Spleen (tissue), 13 donors: ENCODE measurements at places on chromosomes 6 and 20. TPM values are rescaled to one million over a fixed set of nuclear protein-coding genes. Genes with fewer than 3 reads are reported as not detected.

GRCh38 chr20:3714092-3714491, 1.7 kb upstream of the SIGLEC1 start:
- DNase-seq: no peak

Gene HCK
- 76.4 TPM for polyA plus RNA-seq

- peak; percentile 70 for DNase-seq
Observed at GRCh38 chr20:64256282-64256935, 861 bp downstream of the PCMTD2 start.

Gene HLA-DQA1
- polyA plus RNA-seq: 441 TPM

Gene CLPSL2
- not detected for polyA plus RNA-seq

GRCh38 chr6:25296217-25296905, 17.2 kb downstream of the CARMIL1 start:
- DNase-seq: no peak

DNA sequence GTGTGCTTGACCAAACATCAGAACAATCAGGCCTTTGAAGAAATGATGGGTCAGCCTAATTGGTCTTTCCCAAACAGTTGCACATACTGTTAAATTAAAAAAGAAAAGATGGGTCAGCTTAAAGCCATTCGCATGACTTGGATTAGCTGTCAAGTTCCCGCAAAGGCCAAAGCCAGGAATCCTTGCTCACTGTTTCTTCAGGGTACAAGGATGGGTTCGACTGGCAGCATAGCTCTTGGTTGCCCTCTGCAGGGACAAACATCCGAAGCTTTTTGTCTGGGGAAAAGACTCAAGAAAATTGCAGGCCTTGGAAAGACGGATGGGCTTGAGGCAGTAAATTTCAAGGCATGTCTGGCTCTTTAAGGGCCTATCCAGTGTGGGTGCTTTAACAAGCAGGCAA, 168.0 kb downstream of the HDGFL1 start:
- DNase-seq: no peak

DNA sequence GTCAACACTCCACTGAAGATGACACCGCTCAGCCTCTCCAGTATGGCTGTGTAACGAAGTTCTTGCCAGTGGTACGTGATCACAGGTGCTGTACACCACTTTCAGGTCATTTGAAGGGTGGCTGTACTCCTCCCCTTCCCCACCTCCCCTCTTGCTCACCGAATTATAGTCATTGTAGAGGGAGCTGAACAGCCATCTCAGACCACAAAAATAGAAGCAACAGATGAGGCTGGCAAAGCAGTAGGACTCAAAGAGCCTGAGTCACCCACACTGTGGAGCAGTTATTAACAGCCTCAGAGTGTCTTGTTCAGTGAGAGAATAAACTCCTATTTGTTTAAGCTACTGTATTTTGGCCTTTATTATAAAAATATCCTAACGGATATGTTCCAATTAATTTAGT, 192.5 kb upstream of the MCHR2 start:
- DNase-seq: no peak

DNA sequence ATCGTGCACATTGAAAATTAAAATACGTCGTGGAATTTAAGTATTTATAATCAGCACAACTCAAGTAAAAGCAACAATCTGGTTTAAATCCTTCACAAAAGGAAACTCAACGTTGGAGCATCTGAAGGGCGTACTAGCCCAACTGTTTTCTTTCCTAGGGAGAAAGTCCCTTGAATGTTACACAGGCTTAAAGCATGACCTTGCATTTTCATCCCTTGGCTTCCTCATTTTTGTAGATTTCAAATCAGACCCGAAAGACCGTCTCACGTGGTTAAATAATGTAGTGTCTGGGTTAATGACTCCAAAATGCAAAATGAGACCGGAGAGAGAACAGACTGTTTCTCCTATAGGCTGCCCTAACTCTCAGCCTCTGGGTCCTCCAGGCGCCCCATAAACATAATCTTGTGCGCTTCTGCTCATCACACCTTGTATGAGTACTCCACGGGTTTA, 249.2 kb upstream of the RREB1 start:
- no peak for DNase-seq

GRCh38 chr20:3744806-3745685, 12.6 kb downstream of the HSPA12B start:
- DNase-seq: peak; percentile 88

DNA sequence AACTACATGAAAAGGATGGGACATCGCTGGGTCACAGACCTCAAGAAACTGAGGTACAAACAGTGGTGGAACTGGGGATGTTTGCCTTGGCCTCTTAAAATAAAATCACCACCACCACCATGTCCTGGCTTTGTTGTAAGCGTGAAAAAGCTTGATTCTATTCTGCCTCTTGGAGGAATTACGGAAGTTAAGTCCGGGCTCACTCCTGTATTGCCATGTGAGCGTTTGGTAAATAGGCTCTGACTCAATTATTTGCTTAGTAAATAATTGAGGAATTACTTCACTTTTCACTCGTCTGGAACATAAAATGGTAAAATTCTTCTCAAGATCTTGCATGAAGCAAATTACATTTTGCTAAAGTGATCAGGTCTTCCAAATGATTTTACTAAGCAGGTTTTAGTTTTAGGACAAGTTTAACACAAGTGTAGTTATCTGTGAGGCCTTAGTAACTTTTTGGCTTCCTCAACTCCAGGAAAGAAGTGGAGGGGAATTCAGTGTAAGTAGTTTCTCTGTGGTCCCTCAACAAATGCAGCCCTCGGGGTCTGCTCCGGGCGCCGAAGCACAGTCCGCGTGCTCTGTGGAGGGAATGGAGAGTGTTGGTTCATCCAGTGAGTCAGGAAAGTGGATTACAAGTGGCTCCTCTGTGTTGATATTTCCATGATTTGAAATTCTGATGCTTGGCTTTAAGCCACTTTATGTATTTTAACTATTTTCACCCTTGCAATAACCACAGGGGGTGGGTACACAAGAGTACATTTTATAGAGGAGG, 23.8 kb downstream of the IYD start:
- DNase-seq: no peak

GRCh38 chr6:151052021-151052646, 186.6 kb downstream of the MTHFD1L start:
- DNase-seq: no peak

Gene MATN4
- not detected for polyA plus RNA-seq

GRCh38 chr6:130303431-130303830, 62.4 kb upstream of the TMEM200A start:
- no peak for DNase-seq

GRCh38 chr6:10676403-10676802, 18.0 kb downstream of the C6orf52 start:
- no peak for DNase-seq

GRCh38 chr6:137731600-137731959, 135.5 kb upstream of the TNFAIP3 start:
- no peak for DNase-seq

GRCh38 chr20:3067139-3068014, 4.0 kb upstream of the OXT start:
- DNase-seq: peak; percentile 21

Gene GTSF1L
- 0.90 TPM for polyA plus RNA-seq

Gene CD24
- polyA plus RNA-seq: 89.3 TPM

GRCh38 chr20:13202565-13202964, 18.5 kb upstream of the ISM1 start:
- no peak for DNase-seq

Gene KHDC1
- 0.59 TPM for polyA plus RNA-seq

Gene OR12D1
- polyA plus RNA-seq: not detected

GRCh38 chr6:98067375-98067774, 767.0 kb upstream of the POU3F2 start:
- no peak for DNase-seq

DNA sequence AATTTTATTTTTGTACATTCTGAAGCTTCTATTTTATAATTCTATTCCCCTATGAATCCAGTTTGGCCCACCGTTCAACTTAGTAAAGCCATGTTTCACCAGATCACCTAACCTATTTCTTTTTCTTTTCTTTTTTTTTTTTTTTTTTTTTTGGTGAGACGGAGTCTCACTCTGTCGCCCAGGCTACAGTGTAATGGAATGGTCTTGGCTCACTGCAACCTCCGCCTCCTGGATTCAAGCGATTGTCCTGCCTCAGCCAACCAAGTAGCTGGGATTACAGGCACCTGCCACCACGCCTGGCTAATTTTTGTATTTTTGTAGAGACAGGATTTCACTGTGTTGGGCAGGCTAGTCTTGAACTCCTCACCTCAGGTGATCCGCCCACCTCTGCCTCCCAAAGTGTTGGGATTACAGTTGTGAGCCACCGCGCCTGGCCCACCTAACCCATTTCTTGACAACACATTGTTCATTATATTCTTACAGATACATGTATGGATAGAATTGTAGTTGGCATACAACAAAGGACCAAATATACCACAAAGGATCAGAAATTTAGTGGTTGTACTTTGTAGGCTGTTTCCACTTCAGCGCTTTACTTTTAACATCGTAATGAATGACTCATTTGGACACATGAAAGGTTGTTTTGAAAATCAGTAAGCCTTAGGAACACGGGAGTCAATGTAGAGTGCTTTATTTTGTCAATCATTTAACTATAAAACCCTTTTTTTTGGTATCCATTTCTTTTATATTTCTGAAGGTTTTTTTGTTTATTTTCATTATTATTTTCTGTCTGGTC, 63.2 kb downstream of the GJA1 start:
- DNase-seq: no peak

Gene SLC52A3
- polyA plus RNA-seq: 0.04 TPM

DNA sequence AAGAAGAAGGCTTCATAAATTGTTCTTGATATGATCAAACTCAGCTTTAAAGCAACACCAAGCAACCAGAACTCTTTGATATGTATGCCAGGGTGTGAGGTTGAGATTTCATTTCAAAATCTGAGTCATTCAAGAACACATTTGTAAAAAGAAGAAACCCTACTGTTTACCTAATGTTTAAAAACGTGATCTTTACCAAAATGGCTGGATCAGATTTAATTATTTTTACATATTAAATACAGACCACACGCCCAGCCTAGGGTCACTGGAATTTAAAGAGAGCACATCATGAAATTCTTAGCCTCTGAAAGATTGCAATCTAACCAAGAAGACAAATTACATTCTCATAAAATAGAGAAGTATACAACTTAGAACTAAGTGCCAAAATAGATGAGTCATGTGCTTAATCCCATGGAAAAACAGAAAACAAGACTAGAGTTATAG, 206.8 kb upstream of the SMLR1 start:
- no peak for DNase-seq

Gene GMDS
- polyA plus RNA-seq: 13.3 TPM

- DNase-seq: no peak
Observed at GRCh38 chr20:32458837-32459220, 100.7 kb downstream of the ASXL1 start.

DNA sequence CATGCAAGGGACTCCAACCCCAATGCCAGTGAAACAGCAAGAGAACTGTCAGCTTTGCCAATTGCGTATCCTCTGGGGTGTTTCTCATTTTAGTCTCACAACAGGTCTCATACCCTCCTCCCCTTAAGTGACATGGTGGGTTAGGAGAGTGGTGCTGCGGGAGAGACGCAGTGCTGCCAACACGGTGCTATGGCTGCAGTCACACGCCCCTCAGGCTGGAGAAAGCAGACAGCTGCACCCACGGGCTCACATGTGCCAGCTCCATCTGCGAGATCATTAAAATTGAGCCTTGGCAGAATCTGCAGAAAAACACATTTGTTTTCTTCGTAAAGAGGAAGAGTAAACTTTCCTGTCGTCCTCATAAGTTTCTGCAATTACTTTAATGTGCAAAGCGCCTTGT, 114.7 kb downstream of the ANKRD60 start:
- DNase-seq: no peak

Gene LHFPL5
- polyA plus RNA-seq: not detected

GRCh38 chr6:20203561-20204511, 8.4 kb downstream of the MBOAT1 start:
- DNase-seq: no peak

DNA sequence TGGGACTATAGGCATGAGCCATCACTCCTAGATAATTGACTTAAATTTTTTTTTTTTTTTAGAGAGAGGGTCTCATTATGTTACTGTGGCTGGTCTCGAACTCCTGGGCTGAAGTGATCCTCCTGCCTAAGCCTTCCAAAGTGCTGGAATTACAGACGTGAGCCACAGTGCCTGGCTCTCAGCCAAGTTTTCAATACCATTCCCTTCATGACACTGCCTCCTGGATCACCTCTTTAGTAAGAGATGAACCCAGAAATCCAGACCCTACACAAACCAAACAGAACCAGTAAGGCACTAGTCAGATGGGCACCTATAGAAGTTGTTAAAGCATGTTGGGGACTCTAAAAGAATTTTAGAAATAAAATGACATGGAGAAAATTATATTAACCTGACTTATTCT, 18.3 kb upstream of the RIMS4 start:
- DNase-seq: no peak

Gene NR2E1
- polyA plus RNA-seq: not detected

Gene ISM1
- 1.7 TPM for polyA plus RNA-seq

GRCh38 chr6:28782113-28782673, 141.6 kb downstream of the TRIM27 start:
- no peak for DNase-seq
